ENCODE measurements at places on chromosomes 6 and 20.

DNA sequence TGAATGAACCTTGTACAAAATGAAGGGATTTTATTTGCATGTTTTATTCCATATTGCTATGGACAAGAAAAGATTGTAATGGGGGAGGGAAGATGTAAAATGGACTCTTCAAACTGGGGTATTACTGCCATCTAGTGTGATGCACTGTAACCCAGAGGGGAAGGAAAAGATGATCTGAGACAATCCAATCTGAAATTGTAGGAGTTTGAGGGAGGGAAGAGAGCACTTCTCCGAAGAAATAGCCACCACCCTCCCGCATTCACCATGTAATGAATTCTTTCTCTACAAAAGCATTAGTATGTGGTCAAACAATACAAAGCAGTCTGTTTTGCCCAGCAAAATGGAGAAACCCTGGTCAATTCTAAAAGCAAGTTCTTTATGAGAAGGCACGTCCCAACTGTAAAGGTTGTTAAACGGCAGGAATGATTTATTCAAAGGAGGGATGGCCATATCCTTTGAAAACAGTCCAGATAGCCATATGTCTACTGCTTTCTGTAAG is 679.5 kb upstream of the NRSN1 start:
- DNase-seq = no peak

GRCh38 chr6:156166093-156166492 is 611.1 kb upstream of the ARID1B start:
- DNase-seq = no peak

DNA sequence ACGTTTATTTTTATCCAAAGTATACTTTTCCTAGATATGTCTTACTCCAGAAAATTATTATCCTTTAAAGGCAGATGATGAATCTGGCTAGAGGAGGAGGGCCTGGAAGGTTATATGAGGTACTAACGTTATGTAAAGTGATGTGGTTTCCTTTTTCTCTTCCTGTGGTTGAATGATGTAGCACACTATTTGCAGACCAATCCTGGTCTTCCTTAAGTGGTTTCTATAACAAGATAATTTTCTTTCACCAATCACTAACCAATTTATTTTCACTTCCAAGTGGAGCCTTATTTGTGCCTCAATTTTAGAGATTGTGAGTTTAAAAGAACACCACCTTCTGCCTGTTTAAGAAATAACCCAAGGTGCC is 154.6 kb upstream of the SOX4 start:
- no peak for DNase-seq

DNA sequence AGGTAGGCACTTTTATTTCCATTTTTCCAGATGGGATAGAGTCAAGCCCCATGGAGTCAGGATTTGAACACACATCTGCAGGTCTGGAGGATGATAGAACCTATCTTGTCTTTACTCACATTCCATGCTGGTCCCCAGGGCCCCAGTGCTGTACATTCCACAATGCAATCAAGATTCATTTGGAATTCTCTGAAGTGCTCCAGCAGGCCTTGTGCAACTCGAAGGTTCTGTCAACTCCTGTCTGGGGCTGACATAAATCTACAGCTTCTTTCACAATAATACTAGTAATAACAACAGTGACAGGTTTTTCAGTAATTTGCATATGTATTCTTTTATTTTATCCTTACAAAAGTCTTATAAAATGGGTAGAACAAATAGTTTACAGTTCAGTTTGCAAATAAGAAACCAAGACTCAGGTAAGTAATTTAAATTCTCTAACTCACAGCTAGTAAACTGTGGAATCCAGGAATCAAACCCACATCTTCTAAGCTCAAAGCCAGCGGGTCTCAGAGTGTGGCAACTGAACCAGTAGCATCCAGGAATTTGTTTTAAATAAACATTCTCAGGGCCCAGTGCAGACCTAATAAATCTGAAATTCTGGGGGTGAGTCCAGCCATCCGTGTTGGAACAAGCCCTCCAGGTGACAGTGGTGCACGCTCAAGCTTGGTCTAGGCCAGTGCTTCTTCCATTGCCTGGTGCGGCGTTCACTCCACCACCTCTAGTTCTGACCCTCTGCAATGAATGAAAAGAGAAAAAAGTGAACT is 137.0 kb upstream of the TNFAIP3 start:
- no peak for DNase-seq

DNA sequence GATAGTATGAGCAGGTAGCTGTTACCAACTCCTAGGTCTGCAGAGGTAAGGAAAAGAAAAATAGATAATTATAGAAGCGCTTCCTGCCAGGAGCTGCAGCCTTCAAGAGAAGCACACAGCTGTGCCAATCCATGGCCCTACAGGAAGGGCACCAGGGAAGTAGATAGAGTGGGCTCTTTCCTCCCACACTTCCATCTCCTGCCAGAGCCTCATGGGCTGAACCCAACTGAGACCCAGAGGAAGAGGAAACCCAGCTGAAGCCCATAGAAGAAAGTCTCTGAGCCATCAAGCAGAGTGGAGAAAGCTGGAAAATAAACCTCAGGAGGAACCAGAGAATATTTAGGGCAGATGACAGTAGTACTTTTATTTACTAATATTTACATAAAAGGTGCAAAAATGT is 146.7 kb upstream of the ATXN1 start:
- no peak for DNase-seq

DNA sequence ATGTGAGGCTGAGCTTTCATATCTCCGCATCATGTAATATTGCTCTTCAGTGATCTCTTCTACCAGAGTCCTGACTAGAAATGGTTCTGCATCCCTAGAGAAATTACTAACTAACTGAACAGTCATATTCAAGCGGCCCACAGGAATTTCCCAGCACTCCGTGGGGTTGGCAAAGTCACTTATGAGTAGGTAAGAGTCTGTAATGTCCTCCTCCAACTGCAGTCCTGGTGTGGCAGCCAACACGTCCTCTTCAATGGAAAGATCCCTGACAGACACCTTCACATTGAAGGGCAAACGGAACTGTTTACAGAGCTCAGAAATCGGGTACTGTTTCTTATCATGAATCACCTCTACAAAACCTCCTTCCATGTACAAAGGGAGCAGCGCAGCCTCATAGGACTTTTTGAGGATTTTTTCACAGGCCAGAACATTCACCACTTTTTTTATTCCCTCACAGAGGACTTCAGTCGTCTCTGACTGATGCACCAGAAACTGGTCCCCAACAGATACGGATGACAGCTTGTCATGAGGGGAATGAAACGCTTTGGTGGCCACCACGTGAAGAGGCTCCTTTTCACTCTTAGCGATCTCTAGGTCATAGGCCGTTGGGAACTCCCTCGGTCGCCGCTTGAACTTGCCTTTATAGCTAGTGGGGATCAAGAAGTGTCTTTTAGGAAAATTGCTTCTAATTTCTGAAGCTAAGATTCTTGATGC is 87.7 kb downstream of the THEMIS start:
- no peak for DNase-seq

DNA sequence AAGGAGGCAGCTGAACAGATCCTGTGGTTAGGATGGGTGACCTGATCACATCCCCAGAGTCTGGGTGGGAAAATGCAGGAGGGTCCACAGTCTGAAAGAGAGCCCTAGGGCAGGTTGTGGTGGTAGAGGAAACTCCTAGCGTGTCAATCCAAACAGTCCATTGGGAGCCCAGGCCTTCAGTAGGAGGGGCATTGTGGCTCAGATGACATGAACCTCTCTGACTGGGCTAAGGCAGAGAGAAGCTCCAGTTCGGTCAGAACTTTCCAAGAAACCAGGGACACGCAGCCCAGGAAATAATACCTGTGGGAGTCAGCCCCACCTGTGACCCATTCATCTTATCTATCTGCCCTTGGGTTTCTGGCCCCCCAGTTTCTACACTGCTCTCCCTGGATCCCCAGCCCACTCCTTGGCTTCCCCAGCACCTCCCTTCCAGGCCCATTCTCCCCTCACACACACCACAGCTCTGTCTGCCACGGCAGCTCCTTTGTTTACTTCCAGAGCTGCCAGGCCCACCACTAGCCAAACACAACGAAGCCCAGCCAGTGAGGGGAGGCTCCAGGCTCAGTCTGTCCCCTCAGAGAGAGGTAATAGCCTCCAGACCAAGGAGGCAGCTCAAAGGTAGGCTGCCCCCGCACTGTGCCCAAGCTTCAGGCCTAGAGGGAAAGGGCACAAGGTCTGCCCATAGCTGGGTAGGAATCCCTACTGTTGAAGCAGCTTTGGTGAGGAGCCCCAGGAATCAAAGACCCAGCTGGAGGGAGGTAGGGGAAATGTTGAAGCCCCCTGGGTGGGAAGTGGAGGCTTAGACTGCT is 6.2 kb downstream of the GDF5 start:
- no peak for DNase-seq

DNA sequence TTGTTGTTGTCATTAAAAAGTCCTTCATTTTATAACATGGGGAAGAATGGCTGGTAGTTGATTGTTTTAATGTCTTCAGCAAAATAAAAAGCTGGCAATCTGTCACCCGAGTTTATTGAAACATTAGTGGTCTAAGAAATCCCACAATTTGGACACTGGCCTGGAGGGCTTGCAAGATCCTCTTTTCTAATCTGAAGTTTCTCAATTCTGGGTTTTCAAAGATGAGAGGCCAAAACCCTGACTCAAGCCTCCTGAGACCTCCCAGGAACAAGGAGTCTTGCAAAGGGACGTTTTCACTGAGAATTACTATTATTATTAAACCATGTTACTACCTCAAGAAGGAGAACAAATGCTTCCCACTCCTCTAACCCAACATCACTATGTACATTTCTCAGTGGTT is 19.5 kb downstream of the MAP1LC3A start:
- no peak for DNase-seq

DNA sequence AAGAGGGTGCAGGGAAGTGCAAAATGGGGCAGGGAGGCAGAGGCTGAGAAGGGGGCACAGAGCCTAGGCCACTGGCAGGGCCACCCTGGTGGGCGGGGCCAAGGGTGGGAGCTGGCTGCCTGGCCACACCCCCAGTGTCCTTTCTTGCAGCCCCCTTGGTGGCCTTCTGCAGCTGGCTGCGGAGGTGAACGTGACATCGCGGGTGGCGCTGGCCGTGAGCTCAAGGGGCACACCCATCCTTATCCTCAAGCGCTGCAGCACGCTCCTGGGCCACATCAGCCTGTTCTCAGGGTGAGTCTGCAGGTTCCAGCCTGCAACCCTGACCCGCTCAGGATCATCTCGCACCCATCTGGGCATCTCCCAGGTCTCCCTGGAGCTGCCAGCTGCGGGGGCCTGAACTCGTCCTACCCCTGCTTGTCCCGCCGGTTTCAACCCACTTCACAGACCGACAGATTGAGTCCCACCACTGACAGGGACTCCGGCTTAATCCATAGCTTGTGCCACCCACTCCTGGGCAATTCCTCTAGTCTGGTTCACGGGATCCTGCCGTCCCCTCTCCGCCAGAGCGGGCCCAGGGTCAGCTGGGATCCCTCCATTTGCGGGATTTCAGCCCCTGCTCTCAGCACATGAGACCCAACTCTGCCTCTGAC is 6.2 kb downstream of the BPIFB3 start:
- DNase-seq = no peak
